ENCODE measurements at places on chromosomes 13 and 19.

DNA sequence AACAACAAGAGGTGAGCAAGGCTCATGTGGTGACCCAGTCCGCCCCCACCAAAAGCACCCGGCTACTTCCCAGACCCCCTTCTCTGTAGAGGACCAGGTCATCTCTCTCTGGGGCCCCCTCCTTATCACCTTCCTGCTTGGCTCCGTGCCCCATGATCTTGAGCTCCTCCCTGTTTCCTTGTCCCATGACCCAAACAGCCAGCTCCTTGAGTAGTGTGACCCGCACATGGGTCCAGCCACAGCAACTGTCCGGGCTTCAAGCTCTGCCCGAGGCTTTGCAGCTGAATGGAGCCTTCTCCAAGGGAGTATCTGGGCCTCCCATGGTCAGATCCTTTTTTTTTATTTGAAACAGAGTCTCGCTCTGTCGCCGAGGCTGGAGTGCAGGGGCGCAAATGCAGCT, 61.8 kb downstream of the MYO9B start:
- H3K4me1 ChIP-seq, result peaks cover 33% of the 10 kb centered on the region
- H3K27me3 ChIP-seq, result no peaks in the 10 kb centered on the region
- H3K36me3 ChIP-seq, result no peaks in the 10 kb centered on the region
- no peak for DNase-seq

DNA sequence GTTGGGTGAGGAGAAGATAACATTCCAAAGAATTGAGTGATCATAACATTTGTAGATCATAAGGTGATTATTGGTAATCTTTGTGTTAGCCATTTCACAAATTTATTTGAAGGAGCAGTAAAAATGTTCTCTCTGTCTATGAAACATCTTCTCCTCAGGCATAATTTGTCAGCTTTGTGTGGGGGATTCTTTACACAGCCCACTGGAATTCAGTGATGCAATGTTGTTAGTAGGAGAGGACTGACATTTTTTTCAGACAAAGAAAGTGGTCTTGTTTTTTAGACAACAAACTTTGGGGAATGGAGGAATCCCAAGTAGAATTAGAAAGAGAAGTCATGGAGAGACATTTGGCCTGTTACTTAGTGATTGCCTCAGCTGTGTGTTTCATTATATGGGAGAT, 100.3 kb downstream of the ITGBL1 start:
- no peak for DNase-seq
- peaks cover 44% of the 10 kb centered on the region for H3K36me3 ChIP-seq
- H3K4me3 ChIP-seq, result no peak overlapping the region
- H3K27me3 ChIP-seq, result no peaks in the 10 kb centered on the region

DNA sequence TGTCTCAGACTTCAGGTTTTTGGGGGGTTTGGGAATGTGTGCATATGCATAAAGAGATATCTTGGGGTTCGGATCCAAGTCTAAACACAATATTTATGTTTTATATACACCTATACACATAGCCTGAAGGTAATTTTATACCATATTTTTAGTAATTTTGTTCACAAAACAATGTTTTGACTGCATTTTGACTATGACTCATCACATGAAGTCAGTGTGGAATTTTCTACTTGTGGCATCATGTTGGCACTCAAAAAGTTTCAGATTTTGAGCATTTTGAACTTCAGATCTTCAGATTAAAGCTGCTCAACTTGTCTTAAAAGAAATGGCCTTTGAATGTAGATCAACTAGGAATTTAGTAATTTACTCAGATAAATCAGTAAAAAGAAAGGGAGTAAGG, 712.9 kb upstream of the GPC6 start:
- H3K4me1 ChIP-seq, result peaks cover 23% of the 10 kb centered on the region
- no peak overlapping the region for H3K4me3 ChIP-seq
- no peaks in the 10 kb centered on the region for H3K27me3 ChIP-seq
- no peaks in the 10 kb centered on the region for H3K36me3 ChIP-seq
- peak overlapping the region; percentile 66 for H3K27ac ChIP-seq
- no peak for DNase-seq

GRCh38 chr19:52248241-52248640, 21.1 kb upstream of the ZNF766 start:
- no peaks in the 10 kb centered on the region for H3K36me3 ChIP-seq
- no peak overlapping the region for H3K27ac ChIP-seq
- no peak overlapping the region for H3K4me3 ChIP-seq
- H3K27me3 ChIP-seq, result no peaks in the 10 kb centered on the region
- H3K4me1 ChIP-seq, result no peaks in the 10 kb centered on the region

GRCh38 chr19:17379221-17379631, 2.1 kb upstream of the PLVAP start:
- H3K36me3 ChIP-seq, result no peaks in the 10 kb centered on the region
- H3K27ac ChIP-seq, result no peak overlapping the region
- peaks cover 10% of the 10 kb centered on the region for H3K4me1 ChIP-seq
- no peak overlapping the region for H3K4me3 ChIP-seq

DNA sequence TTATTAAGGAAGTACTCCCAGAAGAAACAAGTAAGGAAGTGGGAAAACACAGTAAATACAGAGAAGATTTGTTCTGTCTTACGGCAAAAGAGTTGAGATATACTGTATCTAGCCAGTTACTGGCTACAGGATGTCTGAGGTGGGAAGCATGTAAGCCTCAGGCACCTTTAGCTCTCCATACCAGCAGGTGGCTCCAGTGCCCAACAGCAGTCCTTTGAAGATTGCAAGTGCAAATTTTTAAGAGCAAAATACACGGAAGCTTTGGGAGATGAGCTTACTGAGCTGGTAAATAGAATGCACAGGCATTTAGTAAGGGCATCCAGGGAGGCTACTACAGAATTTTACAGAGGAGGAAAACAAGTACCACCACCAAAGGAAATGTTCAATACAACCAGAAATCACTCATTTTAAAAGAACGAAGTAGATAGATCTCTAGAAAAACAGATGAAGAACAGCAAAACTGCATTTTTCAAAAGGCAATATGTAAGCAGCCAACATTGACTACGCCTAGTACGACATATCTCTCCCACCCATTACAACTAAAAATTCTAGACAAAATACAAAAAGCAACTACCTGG, 57.9 kb upstream of the VSTM2B start:
- no peaks in the 10 kb centered on the region for H3K36me3 ChIP-seq
- H3K4me3 ChIP-seq, result no peak overlapping the region
- no peak overlapping the region for H3K27ac ChIP-seq

DNA sequence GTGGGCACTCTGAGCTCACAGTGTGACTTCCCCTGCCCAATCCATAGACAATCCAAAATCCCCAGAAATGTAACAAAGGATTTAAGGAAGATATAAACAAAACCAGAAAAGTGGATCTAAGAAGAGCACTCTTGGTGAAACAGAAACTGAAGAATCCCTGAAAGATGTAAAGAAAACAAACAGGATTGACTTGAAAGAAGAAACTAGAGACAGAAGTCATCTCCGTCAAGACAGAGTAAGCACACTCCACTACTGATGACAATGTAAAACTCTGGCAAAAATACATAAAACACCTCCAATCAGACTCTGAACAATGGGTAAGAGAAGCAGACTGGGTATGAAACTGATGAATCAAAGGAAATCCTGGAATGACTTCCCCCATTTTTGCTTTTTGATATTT, 13.5 kb downstream of the TUBGCP3 start:
- H3K4me3 ChIP-seq, result no peak overlapping the region
- DNase-seq, result no peak
- H3K4me1 ChIP-seq, result peaks cover 25% of the 10 kb centered on the region
- peaks cover 15% of the 10 kb centered on the region for H3K36me3 ChIP-seq
- no peaks in the 10 kb centered on the region for H3K27me3 ChIP-seq
- peak overlapping the region; percentile 58 for H3K27ac ChIP-seq

GRCh38 chr19:7833225-7834099, 3.4 kb downstream of the EVI5L start:
- H3K4me1 ChIP-seq, result peaks cover 43% of the 10 kb centered on the region
- no peaks in the 10 kb centered on the region for H3K36me3 ChIP-seq
- peaks cover 2% of the 10 kb centered on the region for H3K27me3 ChIP-seq
- no peak overlapping the region for H3K27ac ChIP-seq
- DNase-seq, result no peak

DNA sequence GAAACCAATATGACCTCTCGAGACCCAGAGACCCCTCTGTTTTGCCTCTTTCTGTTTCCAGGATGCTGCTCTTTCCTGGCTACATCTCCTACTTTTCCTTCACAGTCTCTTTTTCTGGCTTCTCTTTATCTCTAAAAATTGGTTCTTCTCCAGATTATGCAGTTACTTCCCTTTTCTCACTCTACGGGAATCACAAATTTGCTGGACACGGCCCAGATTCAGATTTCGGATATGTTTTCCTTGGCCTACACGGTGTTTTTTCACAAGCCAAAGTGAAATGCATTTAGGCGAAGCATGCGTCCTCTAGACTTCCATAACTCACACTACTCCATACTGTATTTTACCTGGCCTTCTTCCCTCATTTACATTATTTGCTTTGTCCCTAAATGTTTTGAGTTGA, 214.7 kb upstream of the MIR17HG start:
- no peak overlapping the region for H3K4me3 ChIP-seq
- H3K27ac ChIP-seq, result peak overlapping the region; percentile 13
- no peak for DNase-seq
- H3K4me1 ChIP-seq, result peaks cover 28% of the 10 kb centered on the region

DNA sequence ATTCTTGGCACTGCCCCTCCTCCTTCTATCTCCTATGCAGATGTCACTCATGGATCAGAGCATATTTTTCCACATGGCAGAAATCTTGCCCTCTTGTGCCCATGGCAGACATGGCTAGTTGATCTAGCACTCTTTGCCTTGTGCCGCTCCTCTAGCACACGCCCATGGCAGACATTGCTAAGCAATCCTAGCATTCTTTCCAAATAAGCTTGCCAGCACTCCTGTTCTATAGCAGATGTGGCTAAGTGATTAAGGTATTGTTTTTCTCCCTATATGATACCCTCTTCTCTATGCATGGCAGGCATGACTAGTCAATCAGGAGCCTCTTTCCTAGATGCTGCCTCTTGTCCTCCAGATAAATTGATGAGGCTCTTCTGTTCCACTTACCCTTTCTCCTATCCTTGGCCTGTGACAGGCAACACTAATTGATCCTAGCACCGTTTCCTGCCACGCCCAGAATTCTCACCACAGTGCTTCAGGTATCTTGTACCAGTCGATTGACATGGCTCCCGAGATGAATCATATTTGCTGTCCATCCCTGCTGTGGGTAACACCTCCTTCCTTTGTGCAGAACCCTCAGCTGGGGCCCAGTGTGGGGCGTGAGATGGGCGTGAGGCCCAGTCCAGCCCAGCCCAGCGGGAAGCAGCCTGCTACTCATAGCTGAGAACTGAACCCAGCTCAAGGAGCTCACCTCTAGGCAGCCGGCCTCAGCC, 26.9 kb downstream of the TMED1 start:
- no peaks in the 10 kb centered on the region for H3K27me3 ChIP-seq
- H3K27ac ChIP-seq, result peak overlapping the region; percentile 46
- peaks cover 21% of the 10 kb centered on the region for H3K4me1 ChIP-seq
- DNase-seq, result no peak
- peaks cover 38% of the 10 kb centered on the region for H3K36me3 ChIP-seq
- no peak overlapping the region for H3K4me3 ChIP-seq

DNA sequence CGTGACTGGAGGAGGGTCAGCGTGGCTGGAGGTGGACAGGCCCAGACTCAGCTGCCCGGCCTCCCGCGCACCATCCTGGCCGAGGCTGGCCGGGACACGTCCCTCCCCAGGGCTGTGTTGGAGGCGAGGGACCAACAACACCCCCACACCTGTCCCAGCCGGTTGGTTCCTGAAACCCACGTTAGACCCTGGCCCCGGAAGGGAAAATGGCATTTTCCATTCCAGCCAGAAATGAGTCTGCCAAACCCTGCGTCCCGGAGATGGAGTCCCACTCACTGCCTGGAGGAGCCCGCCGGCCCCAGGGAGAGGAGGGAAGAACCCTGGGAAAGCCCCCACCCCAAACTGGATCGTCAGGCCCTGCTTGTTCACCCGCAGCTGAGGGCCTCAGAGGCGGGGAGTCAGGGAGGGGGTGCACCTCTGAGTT, 4.8 kb upstream of the WDR18 start:
- DNase-seq, result no peak
- H3K4me3 ChIP-seq, result no peak overlapping the region
- H3K4me1 ChIP-seq, result peaks cover 12% of the 10 kb centered on the region
- peaks cover 2% of the 10 kb centered on the region for H3K36me3 ChIP-seq

DNA sequence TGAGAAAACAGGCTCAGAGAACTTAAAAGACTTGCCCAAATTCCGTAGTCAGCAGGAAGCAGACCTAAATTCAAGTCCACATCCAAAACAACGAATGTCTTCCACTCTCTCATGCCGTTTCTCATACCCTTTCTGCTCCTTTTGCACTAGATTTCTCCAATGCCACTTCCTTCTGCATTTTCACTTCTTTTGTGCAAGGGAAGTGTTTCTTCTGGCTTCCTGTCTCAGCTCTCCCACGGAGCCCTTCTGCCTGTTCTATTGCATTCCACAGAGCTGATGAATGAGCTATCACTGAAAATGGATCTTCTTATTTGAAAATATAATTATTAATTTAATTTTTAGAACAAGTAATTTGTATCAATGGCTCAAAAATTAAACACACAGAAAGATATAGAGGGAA, 56.1 kb upstream of the STK24 start:
- H3K4me1 ChIP-seq, result peaks cover 3% of the 10 kb centered on the region
- no peaks in the 10 kb centered on the region for H3K36me3 ChIP-seq
- H3K27me3 ChIP-seq, result no peaks in the 10 kb centered on the region
- H3K4me3 ChIP-seq, result no peak overlapping the region

GRCh38 chr13:35733827-35734226, 257.3 kb upstream of the MAB21L1 start:
- no peak for DNase-seq
- H3K36me3 ChIP-seq, result no peaks in the 10 kb centered on the region
- no peak overlapping the region for H3K4me3 ChIP-seq
- peaks cover 5% of the 10 kb centered on the region for H3K4me1 ChIP-seq

GRCh38 chr13:39599842-39600241, 3.2 kb downstream of the LHFPL6 start:
- peak overlapping the region; percentile 78 for H3K27ac ChIP-seq
- H3K4me3 ChIP-seq, result peak overlapping the region; percentile 96
- peaks cover 20% of the 10 kb centered on the region for H3K36me3 ChIP-seq
- no peak for DNase-seq
- H3K27me3 ChIP-seq, result no peaks in the 10 kb centered on the region

GRCh38 chr13:47796816-47797215, 204.3 kb downstream of the SUCLA2 start:
- H3K4me1 ChIP-seq, result no peaks in the 10 kb centered on the region
- no peak overlapping the region for H3K4me3 ChIP-seq
- no peak for DNase-seq
- H3K36me3 ChIP-seq, result no peaks in the 10 kb centered on the region
- H3K27ac ChIP-seq, result no peak overlapping the region
- peaks cover 3% of the 10 kb centered on the region for H3K27me3 ChIP-seq

DNA sequence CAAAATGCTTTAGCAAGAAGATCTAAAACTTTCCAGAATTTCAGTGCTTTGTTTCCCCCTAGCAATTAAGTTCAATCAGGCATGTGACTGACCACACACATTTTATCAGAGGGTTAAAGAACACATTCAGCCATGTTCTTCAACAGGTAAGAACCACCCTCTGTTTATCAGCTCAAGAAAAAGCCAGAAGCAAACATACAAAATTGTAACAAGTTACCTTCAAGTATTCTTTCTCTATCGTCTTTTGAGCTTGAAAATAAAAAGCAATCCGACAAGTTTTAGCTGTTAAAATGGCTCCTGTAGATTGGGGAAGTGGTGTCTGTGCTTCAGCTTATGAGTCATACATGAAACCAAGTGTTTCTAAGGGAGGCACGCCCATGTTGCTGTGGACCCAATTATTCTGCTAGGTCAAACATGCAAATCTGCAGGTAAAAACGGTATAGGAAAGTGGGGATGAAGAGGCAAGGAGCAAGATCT, at the start of gene ELF1:
ELF1 (minus strand) TSS at position 306 of the 477 bp plus-strand sequence. CDS start 37,262 bp downstream, outside the sequence.
- H3K27ac ChIP-seq, result peak within 1 kb of the TSS; percentile 87
- DNase-seq, result no peak
- peaks cover 30% of the 10 kb centered on the region for H3K4me1 ChIP-seq
- peaks cover 4% of the 10 kb centered on the region for H3K36me3 ChIP-seq
- peak within 1 kb of the TSS; percentile 52 for H3K4me3 ChIP-seq
